Posterior cingulate gyrus (tissue), 11 donors: ENCODE measurements at places on chromosomes 12 and 14.

- no peak for DNase-seq
Measured at GRCh38 chr12:44848703-44849085, 27.4 kb downstream of the NELL2 start.

DNA sequence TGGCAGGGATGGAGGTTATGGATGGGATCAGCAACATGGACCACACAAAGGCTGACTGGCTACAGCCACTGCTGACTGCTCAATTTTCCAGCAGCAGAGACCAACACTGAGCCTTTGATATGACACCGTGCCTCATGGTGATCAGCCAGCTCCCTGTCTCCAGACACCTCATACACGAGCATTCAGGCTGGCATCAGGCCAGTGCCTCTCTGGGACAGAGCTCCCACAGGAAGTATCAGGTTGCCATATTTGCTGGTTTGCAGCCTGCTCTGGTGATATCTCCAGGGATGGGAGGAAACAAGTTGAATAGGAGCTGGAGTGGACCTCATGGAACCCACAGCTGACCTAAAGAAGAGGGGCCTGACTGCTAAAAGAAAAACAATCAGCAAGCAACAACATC lies 471.2 kb upstream of the ATXN7L3B start:
- DNase-seq, result no peak

DNA sequence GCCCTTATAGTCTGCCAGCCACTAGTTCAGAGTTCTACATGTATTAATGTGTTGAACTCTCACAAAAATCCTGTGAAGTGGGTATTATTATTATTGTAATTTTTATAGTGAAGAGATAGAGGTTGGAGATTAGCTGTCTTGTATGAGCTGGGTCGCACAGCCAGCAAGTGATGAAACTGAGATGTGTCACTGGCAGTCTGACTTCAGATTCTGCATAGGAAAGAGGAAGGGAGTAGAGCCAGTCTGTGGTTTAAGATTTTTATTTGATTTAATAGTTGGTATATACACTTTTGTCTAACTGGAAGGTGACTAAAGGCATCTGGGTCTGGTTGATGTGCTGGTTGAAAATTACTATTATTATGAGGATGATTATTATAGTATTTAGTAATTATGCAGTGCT lies 5.8 kb upstream of the FRS2 start:
- no peak for DNase-seq

- DNase-seq, result no peak
Measured at GRCh38 chr14:61893371-61893940, 131.2 kb downstream of the SNAPC1 start.

- no peak for DNase-seq
Measured at GRCh38 chr14:69713993-69714679, 52.8 kb upstream of the SRSF5 start.

DNA sequence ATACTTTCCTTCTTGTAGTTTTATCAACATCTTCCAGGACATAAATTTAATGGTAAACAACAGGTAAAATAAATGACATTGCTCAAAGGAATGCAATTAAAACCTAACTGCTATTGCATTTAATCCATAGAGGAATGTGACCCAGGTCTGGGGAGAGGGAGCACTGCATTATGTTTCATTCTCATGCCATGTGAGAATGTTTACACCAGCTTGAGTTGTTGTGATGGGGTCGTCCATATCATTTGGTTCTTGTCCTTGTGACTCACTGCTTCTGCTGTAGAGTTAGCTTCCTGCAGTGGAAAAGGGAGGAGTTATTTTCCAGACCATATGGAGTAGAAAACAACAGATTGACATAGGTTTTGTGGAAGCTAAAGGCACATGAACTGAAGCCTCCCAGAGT lies 129.3 kb upstream of the PMCH start:
- no peak for DNase-seq

GRCh38 chr14:62921466-62921865 lies 123.8 kb downstream of the KCNH5 start:
- no peak for DNase-seq

DNA sequence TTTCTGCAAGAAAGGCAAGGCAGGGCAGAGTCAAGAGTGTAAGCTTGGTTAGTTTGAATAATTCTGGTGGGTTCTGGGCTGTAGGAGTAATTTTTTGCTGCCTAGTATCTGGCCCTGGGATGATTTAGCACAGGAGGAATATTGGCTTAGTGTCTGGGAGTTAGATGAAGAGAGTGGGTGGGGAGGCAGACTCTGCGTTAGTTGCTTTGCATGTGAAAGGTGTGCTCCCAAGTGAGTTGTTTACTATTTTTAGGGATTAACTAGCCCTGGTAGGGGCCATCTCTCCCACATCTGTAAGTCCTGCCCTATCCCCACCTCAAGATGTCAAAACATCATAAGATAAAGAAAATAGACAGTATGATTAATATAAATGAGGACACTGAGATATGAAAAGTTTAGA lies 249.7 kb downstream of the LRIG3 start:
- no peak for DNase-seq

- DNase-seq, result no peak
Measured at GRCh38 chr14:70871863-70872677, 35.2 kb upstream of the PCNX1 start.

DNA sequence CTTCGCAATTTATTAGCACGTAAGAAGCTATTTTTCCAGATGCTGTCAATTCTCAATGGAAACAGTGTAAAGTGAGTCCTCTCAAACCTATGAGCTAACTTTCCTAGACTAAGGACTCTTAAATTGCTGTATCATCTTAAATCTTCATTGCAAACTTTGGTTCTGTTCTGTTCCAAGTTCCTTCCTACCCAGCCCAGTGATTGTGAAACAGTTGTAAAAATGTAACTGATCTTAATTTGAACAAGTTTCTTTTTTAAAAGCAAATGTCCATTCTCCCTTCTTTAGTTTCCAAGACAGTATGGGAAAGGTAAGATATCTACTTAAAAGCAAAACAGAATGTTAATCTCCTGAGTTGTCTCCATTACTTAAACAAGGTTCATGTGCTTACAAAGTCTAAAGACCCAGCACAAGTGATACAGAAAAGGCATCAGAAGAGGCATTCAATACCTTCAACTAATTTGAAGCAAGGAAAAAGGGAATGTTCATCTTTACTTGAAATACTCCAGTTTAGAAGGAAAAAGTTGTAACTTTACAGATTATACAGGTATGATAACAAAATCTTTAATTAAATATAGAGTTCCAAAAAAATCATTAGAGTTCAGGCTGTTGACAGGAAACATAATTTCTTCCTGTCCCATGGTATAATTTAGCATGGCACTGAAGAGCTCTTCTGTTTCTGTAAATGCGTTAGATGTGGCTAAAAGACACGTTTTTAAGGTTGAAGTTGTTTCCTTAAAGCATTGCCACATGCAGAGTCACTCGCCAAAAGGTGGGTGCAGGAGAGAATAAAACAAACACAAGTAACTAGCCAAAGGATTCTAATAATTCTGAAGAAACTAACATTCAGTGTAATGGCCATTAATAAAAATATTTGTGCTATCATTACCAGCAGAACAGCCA lies 101.5 kb upstream of the USP15 start:
- no peak for DNase-seq

DNA sequence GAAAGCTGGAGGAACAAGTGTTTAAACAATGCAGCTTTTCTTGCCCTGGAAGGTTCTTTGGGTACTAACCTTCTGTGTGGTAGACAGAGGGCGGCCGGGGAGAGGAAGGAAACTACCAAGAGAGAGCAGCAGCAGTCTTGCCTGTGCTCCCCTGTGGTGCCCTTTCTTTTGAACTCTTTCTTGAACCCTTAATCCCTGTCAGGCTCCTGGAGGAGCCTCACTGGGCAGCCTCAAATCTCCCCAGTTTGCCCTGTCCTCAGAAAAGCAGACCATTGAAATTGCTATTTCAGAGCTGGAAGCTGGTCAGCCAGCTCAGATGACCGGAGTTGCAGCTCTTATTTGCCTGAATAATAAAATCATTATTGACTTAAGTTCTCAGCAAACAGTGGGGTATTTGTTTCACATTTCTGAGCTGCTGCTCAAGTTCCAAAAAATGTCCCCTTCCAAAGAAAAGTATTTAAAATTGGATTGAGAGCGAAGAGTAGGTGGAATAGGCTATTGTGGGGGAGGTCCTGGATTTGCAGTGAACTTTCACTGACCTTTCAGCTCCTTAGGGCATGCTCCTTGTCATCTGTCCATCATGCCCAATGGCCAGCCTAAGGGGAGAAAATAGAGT lies 42.1 kb upstream of the RNASE3 start:
- DNase-seq, result peak; percentile 37

DNA sequence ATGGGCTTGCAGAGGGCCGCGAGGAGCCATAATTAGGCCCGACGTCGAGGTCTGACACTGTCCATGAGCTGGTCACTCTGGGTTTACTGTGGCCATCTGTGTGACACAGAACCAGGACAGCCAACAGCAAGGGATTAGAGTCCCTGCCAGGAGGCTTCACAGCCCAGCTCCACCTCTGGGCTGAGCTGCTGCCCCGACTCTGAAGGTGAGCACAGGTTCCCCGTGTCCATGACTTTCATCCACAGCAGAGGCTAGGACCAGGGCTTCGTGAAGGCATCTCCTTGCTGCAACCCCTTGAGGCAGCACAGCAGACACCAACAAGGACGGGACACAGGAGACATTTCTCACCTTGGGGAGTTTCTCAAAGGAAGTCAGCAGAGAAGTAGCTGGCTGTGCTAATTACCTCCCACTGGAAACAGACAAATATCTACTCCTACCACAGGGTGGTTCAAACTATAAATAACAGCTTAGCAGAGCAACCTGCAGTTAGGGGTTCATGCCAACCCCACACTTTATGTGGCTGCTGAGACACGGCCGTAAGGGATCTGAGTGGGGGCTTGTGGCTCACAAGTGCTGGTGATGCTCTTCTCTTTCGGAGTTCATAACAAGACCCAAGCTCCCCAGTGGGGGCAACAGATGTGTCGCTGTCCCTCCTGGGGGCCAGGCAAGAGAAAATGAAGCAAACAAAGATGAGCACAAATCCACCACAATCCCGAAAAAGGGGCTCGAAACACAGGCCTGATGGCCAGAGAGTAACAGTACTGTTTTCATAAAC lies 29.2 kb downstream of the ZFYVE21 start:
- DNase-seq, result no peak

DNA sequence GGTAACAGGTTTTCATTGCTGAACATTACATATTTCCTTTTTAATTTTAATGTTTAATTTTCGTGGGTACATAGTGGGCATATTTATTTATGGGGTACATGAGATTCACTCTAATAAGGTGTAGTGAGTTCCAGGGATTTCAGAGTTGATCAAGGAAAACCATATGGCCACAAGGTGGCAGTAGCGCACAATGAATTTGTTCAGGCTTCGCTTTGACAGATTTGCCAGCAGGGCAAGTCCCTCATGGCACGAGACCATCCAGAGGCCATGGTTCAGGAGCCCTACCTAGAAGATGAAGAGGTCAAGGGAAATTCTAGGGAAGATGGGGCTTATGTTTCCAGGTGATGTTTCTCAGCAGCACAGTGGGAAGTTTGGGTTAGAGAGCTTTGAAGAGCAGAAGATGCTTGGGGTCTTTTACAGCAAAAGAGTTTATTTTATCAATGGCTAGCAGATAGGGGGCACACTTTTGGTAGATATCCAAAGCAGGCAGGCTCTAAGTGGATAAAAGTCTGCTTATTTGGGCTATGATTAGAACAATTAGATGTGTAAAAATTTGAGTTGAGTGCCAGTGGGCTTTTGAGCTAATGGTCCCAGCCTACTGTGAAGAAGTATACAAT lies 1004.4 kb downstream of the AACS start:
- no peak for DNase-seq

- DNase-seq, result no peak
Measured at GRCh38 chr14:99185436-99186068, 86.4 kb downstream of the BCL11B start.

- DNase-seq, result peak; percentile 98
Measured at GRCh38 chr12:110124269-110124995, at the start of gene IFT81. Gene IFT81 (plus strand): TSS chr12:110124357. CDS start chr12:110127381, 3,024 bp downstream.
